ENCODE measurements at places on chromosomes 3 and 15. TPM values are rescaled to one million over a fixed set of nuclear protein-coding genes. Genes with fewer than 3 reads are reported as not detected.

DNA sequence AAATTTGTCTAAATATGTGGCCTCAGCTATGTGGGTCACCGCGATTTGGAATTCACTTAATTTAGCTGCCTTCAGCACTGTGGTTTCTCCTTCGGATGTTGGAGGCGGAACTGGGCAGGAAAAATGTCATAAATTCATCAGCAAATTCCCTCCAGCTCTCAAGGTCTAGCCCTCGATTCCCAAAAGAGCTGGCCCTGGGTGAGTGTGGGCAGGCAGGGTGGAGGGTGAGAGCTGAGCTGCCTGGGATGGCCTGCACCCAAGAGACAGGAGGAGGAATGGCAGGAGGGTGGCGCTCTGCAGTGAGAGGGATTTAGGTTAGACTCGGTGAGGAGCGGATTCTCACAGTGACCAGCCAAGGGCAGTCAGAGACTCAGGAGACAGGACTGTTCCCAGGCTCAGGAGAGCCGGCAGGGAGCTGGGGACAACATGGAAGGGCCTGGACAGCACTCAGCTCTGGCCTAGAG, 57.1 kb downstream of the FEM1B start:
- H3K27ac ChIP-seq, result no peak overlapping the region
- H3K4me3 ChIP-seq, result no peak overlapping the region
- no peak for DNase-seq
- H3K27me3 ChIP-seq, result no peaks in the 10 kb centered on the region
- no peaks in the 10 kb centered on the region for H3K4me1 ChIP-seq
- H3K36me3 ChIP-seq, result no peaks in the 10 kb centered on the region

GRCh38 chr3:127964816-127965215, 49.8 kb downstream of the KBTBD12 start:
- H3K27ac ChIP-seq, result no peak overlapping the region
- no peaks in the 10 kb centered on the region for H3K4me1 ChIP-seq
- DNase-seq, result no peak
- no peaks in the 10 kb centered on the region for H3K36me3 ChIP-seq
- H3K27me3 ChIP-seq, result peaks cover 12% of the 10 kb centered on the region

GRCh38 chr3:186270701-186271100, 91.3 kb downstream of the DGKG start:
- H3K27ac ChIP-seq, result no peak overlapping the region
- H3K4me3 ChIP-seq, result no peak overlapping the region
- no peak for DNase-seq
- no peaks in the 10 kb centered on the region for H3K36me3 ChIP-seq

DNA sequence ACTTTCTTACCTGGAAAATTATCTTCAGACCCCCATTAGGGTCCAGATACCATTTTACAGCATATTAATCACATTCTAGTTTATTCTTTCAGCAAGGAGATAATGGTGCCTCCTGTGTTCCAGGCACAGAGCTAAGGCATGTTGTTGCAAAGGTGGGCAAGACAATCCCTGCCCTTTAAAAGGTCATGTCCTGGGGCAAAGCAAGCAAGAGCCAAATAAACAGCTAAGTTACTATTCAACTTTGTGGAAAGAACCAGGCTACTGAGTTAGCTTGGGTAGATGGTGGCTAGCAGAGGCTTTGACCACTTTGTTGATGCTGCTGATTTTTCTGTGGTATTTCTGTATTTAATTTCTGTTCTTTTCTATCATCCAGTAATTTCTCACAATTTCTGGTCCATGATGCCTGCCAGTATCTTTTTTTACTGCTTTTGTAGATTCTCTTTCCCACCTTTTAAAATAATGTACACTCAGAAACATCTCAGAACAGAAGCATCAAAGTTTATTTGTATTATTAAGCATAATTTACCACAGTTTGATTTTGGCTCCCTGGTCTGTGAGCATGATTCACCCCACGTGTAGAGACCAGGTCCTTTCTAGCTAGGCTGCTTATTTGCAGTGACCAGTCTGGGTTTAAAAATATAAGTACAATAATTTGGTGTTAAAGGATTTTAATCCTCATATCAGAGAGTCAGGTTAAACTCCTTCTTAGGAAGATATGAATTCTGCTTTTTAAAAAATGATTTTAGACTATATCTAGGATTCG, 71.5 kb downstream of the LRRC28 start:
- no peaks in the 10 kb centered on the region for H3K4me1 ChIP-seq
- peaks cover 2% of the 10 kb centered on the region for H3K36me3 ChIP-seq
- no peaks in the 10 kb centered on the region for H3K27me3 ChIP-seq
- no peak for DNase-seq
- no peak overlapping the region for H3K4me3 ChIP-seq

- DNase-seq, result no peak
- H3K27me3 ChIP-seq, result no peaks in the 10 kb centered on the region
- H3K36me3 ChIP-seq, result no peaks in the 10 kb centered on the region
- no peaks in the 10 kb centered on the region for H3K4me1 ChIP-seq
- no peak overlapping the region for H3K4me3 ChIP-seq
These were observed 84.0 kb downstream of the CFAP20DC start for GRCh38 chr3:58965865-58966264.

GRCh38 chr15:63020759-63021430, 21.7 kb upstream of the TPM1 start:
- no peaks in the 10 kb centered on the region for H3K36me3 ChIP-seq
- no peak overlapping the region for H3K4me3 ChIP-seq
- no peak overlapping the region for H3K27ac ChIP-seq
- H3K27me3 ChIP-seq, result peaks cover 3% of the 10 kb centered on the region

DNA sequence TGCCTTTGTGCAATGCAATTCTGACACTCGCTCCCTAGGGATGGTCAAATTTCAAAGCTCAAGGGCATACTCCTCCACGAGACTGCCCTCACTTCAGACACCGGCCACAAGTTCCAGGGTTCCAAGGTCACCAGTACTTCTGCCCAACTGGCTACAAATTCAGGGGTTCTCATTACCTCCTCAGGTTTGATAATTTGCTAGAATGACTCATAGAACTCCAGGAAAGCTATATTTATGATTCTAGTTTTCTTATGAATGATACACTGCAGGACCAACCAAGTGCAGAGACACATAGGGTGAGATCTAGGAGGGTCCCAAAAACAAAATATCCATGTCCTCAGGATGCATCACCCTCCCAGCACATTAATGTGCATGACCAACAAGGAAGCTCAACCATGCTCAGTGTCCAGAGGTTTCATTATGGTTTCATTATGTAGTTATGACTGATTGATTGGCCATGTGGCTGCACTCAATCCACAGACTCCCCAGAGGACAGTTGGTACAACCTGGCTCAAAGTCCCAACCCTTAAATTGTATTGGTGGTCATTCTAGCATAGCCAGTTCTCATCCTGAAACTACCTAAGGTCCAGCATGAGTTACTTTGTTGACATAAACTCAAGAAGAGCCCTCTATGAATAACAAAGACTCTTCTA, 170.4 kb upstream of the LRRN1 start:
- H3K36me3 ChIP-seq, result no peaks in the 10 kb centered on the region
- H3K27me3 ChIP-seq, result no peaks in the 10 kb centered on the region
- no peaks in the 10 kb centered on the region for H3K4me1 ChIP-seq
- H3K4me3 ChIP-seq, result no peak overlapping the region

GRCh38 chr3:22835041-22835440, 368.1 kb upstream of the UBE2E2 start:
- H3K27me3 ChIP-seq, result no peaks in the 10 kb centered on the region
- no peak for DNase-seq
- H3K4me1 ChIP-seq, result no peaks in the 10 kb centered on the region

DNA sequence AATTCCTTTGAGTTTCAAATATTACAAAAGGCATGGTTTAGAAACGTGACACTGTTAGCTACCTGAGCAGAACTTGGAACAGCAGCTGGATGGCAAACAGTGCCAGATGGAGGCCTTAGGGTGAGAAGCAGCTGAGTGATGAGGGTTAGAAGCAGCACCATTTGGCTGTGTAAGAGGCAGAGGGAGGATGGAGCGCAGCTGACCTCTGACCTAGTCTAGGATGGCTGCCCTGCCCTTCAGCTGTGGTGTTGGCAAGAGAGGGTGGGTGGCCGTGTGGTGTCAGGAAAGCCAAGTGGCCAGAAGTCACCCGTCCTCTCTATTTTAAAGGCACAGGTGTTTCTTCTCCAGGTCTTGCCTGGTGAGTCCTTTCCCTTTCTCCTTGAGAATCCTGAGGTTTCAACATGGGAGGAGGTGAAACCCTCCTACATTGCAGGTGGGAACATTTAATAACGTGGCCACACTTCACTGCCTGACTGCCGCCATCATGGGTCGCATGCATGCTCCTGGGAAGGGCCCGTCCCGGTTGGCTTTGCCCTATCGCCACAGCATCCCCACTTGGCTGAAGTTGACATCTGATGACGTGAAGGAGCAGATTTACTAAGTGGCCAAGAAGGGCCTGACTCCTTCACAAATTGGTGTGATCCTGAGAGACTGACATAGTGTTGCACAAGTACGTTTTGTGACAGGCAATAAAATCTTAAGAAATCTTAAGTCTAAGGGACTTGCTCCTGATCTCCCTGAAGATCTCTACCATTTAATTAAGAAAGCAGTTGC, 17.6 kb downstream of the BCL2L10 start:
- no peak for DNase-seq
- no peak overlapping the region for H3K27ac ChIP-seq
- H3K4me3 ChIP-seq, result no peak overlapping the region
- H3K36me3 ChIP-seq, result no peaks in the 10 kb centered on the region

DNA sequence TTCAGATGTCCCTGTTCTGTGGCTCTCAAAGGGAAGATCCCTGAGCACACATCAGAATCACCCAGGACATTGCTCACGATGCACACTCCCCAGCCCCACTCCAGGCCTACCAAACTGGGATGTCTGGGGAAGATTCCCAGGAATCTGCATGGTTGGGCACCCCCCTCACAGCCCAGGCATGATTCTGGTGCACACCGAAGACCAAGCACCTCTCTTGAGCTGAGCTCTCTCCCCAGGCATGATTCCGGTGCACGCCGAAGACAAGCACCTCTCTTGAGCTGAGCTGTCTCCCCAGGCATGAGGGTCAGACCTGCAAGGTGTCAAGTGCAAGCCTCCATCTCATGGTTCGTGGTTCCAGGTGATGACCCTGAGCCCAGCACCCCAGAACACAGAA, 112.2 kb upstream of the MEF2A start:
- DNase-seq, result no peak
- H3K4me3 ChIP-seq, result no peak overlapping the region
- no peaks in the 10 kb centered on the region for H3K27me3 ChIP-seq
- peaks cover 31% of the 10 kb centered on the region for H3K4me1 ChIP-seq

GRCh38 chr15:51322621-51323296, 15.6 kb downstream of the CYP19A1 start:
- H3K4me1 ChIP-seq, result no peaks in the 10 kb centered on the region
- H3K4me3 ChIP-seq, result no peak overlapping the region
- no peak for DNase-seq
- H3K36me3 ChIP-seq, result no peaks in the 10 kb centered on the region
- H3K27ac ChIP-seq, result no peak overlapping the region
- H3K27me3 ChIP-seq, result peaks cover 7% of the 10 kb centered on the region

DNA sequence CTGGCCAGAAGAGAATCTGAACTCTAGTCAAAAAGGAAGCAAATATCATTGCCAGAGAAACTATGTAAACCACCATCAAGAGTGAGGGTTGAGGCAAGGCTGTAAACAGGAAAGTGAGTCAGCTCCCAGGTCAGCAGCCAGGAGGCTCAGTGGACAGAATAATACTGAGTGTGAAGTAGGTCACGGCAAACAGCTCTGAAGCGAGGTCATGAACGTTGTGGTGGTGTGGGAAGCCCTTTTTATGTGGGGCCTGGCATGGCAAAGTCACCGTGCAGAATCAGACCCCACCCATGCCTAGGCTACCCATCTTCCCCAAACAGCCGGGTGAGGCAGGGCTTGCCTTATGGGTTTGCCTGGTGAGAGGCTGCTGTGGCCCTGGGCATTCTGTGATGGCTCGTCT, 43.9 kb downstream of the THBS1 start:
- peak; percentile 62 for DNase-seq
- H3K36me3 ChIP-seq, result no peaks in the 10 kb centered on the region
- peak overlapping the region; percentile 76 for H3K27ac ChIP-seq
- H3K27me3 ChIP-seq, result peaks cover 7% of the 10 kb centered on the region
- H3K4me1 ChIP-seq, result peaks cover 47% of the 10 kb centered on the region

DNA sequence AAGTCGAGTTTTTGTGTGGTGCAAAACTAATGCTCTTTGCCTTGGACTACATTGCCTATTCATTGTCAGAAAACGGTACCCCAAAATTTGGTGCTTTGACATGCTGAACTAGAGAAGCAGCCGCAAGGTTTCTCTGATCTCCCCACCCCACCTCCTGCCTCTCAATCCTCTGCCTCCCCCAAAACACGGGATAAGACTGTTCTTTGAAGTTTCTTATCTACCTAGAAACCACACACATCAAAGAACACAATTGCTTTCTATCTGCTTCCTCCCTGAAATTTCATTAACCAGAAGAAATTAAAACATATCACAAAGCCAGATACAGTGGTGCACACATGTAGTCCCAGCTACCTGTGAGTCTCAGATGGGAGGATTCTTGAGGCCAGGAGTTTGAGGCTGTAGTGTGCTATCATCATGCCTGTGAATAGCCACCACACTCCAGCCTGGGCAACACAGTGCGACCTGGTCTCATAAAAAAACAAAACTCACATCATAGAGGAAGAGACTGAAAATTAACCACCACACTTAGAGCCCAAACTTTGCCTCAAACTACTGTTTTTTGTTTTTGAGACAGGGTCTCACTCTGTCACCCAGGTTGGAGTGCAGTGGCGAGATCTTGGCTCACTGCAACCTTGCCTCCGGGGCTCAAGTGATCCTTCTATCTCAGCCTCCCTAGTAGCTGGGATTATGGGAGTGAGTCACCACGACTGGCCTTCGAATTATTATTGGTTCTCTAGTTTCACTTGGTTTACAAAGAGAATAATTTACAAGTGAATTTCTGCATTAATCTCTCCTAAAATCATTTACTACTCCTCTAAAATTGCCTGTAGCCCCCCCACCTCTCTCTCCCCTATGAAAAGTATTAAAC, 2.7 kb upstream of the PCNP start:
- no peaks in the 10 kb centered on the region for H3K27me3 ChIP-seq
- H3K36me3 ChIP-seq, result peaks cover 30% of the 10 kb centered on the region
- DNase-seq, result no peak
- H3K4me3 ChIP-seq, result peak overlapping the region; percentile 38
- H3K27ac ChIP-seq, result peak overlapping the region; percentile 65
- peaks cover 71% of the 10 kb centered on the region for H3K4me1 ChIP-seq

- H3K27me3 ChIP-seq, result no peaks in the 10 kb centered on the region
- no peaks in the 10 kb centered on the region for H3K36me3 ChIP-seq
- H3K4me3 ChIP-seq, result no peak overlapping the region
These were observed 38.7 kb upstream of the ZNF385D start for GRCh38 chr3:21789730-21790129.

Gene ARL6
- total RNA-seq, result 4.7 TPM

Gene LRRC2
- total RNA-seq, result not detected

Gene PLIN1
- 0.17 TPM for total RNA-seq
